HFFc6 (cell line): ENCODE measurements at places on chromosomes 2 and 18.

GRCh38 chr2:210541290-210541902 is 15.0 kb upstream of the CPS1 start:
- DNase-seq: no peak

- DNase-seq: no peak
Observed at GRCh38 chr2:177876950-177877349, 195.6 kb downstream of the PDE11A start.

DNA sequence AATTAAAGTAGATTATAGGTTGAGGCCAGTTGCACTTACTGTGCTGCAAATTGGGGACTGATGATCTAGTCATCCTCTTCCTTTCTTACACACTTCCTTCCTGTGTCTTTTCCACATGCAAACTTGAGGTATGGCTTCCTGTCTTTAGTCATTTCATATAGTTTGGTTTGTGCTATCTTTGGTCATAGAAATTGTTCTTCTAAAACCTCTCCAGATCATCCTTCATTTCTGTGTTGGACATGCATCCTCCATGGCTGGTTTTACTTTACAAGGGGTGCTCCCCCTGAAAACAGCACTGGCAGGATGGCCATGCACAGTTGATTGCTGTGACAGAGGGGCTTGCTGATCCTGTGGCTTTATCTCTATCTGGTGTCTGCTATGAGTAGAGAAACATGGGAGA is 36.5 kb downstream of the MGAT5 start:
- no peak for DNase-seq

GRCh38 chr2:201631041-201631440 is 12.3 kb downstream of the TMEM237 start:
- DNase-seq: no peak

GRCh38 chr2:177242121-177242987 is 22.2 kb downstream of the NFE2L2 start:
- DNase-seq: peak; percentile 94

DNA sequence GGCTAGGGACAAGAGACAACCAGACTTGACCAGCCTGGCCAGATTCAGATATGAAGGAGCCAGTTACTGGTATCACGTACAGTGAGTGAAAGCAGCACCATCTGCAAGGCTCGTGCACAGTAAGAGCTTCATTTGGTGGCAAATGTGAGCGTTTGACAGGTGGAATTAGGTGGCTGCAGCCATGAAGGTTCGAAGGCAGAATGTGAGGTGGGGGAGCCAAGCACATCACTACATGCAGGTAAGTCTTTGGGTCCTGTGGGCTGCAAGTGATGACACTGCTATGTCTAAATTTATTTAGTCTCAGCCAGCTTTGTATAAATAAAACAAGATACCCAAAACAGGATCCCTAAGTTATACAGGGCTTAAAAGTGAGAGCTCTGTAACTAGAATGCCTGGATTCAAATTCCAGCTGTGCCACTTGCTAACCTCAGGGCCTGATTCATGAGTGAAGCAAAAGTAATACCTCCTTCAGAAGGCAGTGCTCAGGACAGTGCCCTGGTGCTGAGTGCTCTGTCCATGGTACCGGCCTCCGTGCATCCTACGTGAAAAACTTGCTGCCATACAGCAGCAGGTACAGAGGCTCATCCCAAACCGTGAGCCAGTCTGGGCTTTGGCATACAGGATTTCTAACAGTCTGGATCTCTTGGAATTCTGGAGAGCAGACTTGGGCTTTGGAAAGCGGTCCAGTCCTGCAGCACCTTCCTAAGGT is 18.6 kb downstream of the DDX18 start:
- DNase-seq: peak; percentile 39

DNA sequence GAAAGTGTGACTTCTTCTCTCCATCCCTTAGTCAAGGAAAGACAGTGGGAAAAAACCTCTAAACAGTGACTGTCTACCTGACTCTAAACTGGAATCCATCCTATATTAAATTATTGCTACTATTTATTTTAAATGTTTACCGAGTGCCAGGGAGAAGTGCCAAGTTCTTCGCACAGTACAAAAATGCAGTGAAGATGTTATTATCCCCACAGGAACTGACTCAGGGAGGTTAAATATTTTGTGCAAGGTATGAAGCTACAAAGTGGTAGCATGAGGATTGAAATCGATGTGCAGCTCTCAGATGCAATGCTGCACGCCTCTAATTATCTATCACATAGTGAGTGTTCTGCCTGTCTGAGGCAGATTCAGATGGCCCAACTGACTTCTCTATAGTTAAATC is 91.1 kb downstream of the MEP1B start:
- DNase-seq: no peak

- DNase-seq: peak; percentile 63
Observed at GRCh38 chr2:178756843-178757242, 50.4 kb downstream of the TTN start.

DNA sequence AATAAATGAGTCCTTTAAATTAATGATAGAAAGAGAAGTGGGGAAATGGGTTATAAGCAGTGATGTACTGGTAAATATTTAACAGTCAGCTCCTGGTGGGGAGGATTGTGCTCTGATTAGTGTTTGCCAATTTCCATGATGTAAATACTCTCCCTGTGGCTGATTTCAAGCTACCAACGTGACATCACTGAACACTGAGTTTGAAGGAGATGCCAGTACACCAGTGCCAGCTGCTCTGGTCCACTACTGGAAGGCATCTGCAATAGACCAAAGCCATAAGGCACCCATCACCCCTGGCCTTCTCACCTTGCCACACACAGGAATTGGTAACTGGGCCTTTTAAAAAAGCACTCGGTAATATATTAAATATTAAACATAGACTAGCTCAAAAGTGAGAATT is 77.7 kb downstream of the TGOLN2 start:
- DNase-seq: no peak

DNA sequence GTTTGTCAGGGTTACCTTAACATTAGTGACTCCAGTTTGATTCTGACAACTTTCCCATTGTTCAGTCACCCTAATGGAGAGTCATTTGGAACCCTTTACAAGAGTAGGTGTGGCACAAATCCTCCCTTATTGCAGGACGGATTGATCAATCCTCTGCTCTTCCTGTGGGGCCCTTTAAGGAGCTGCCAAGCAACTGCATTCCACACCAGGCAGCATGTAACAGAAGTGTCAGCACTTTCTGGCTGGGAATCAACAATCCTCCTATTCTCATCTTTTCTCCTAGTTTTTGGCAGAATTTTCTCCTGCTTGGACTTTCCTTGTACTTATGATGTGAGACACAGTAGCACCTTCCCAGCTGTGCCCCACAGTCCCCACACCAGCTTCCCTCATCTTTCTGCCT is 177.8 kb downstream of the ST6GAL2 start:
- DNase-seq: no peak

DNA sequence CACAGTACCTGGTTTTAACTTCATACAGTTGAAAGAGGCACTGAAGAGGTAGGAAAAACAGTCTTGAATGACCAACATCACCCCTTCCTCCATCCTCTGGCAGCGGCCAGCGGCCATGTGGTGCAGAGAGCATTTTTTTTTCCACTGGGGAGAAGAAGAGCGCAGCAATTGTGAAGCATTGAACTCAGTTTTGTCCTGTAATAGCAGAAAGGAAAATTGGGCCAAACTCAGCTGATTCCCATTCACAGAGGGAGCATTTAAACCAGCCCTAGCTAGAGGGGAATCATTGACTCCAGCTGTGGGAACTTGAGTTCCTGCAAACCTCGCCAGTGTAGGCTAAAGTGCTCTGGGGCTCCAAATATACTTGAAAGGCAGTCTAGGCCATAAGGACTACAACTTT is 316.6 kb upstream of the CHST9 start:
- no peak for DNase-seq

GRCh38 chr18:42038936-42039335 is 83.9 kb downstream of the PIK3C3 start:
- peak; percentile 94 for DNase-seq

DNA sequence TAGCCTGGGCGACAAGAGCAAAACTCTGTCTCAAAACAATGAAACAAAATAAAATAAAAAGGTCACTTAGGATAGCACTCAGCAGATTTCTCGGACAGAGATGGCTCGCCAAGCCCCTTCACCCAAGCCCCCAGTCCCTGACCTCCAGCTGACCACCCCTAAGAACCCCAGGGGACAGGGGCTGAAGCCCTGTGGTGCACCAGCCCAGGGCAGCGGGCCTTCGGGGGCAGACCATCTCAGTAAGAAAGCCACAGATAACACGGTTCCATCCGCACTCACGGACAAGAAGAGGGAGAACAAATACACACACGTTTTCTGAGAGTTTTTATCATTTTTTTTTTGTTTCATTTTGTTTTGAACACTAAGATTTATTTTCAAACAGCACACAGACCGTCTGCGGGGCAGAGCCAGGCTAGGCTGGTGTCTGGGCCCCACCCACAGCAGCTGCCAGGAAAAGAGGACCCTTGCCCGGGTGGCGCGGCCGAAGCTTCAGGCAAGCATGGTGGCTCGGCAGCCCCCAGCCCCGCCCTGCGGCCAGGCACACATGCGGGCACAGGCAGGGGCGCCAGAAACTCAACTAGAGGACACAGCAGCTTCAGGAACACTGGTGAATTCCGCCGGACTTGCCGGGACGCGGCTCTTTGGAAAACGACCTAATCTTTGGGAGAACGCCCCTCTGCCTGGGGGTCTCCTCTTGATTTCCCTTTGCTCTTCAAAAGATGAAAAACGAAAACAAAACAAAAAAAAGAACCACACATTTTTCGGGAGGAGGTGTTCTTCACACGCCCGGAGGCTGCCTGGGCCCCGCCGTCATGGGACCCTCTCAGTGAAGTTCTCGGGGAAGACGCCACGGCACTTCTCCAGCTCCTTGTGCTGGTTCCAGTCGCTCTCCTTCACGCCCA is 59.0 kb downstream of the BIN1 start:
- DNase-seq: no peak

- DNase-seq: no peak
Observed at GRCh38 chr2:43368483-43369385, 142.3 kb upstream of the ZFP36L2 start.

DNA sequence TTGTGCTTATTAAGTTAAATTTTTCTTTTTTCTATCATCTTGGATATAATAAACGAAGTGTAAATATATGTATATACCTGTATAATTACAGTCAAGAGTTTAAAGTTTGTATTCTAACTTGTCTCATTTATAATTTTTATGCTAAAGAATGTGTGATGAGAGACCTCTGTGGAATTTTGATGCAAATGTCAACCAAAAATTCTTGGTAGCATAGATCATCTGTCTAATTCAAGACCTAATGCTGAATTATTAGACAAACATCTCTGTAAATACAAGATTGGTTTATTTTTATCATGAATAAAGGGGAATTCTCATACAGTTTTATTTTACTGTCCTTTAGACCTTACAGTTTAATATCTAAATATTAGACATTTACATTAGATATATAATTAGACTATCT is 149.2 kb upstream of the VWC2L start:
- DNase-seq: peak; percentile 32

DNA sequence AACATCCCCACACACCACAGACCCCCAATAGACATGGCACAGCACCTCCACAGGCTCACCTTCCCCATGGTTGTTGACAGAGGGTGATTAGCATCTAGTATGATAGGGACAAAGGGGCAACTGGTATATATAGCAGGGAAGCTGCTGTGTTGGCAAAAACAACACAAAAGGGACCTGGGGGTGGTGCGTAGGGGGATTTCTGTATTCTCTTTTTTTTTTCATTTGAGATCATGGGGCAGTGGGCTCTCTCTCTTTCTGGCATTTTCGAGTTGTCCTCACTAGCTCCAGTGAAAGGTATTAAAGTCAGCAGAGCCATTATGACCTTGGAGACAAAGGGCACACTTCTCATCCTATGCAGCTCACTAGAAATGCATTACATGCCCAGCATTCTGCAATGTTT is at the start of gene CRYGA:
TSS of gene CRYGA (minus strand) at position 101 of the 400 bp plus-strand sequence. CDS start at position 68, 33 bp downstream.
- no peak for DNase-seq

- no peak for DNase-seq
Observed at GRCh38 chr2:238251986-238252385, 12.1 kb upstream of the HES6 start.

- no peak for DNase-seq
Observed at GRCh38 chr18:39244242-39244641, 1678.6 kb upstream of the CELF4 start.

GRCh38 chr2:7976206-7976605 is 705.6 kb upstream of the ID2 start:
- no peak for DNase-seq

DNA sequence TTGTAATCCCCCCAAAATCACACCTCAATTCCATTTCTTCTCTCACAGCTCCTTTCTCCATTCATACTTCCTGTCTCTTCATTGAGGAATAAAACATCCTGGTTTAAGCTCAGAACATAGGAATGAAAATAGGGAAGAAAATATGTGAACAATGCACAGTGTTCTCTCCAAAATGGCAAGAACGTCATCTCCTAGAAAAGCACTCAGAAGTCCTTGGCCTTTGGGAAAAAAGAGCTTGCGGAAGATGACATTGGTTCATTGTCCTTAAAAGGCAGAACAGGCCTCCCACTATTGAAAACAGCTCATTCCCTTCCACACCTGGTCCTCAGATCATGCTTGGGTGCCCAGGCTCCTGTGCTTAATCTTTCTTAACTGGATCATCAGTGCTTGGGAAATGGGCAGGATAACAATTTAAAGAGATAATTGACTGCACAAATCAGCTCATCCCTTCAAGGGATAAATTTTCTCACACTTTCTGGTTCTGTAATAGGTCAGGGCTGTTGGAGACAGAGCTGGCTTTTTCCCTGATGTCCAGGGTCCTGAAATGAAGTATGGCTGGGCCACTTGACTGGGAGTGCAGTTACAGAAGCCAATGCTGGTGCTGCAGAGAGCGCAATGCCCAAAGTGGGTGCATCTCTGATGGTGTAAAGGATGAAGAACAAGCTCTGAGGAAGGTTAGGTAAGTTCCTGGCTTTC is 69.2 kb downstream of the MARCHF4 start:
- DNase-seq: peak; percentile 74

GRCh38 chr2:200843993-200844948 is 20.2 kb downstream of the CLK1 start:
- DNase-seq: no peak

DNA sequence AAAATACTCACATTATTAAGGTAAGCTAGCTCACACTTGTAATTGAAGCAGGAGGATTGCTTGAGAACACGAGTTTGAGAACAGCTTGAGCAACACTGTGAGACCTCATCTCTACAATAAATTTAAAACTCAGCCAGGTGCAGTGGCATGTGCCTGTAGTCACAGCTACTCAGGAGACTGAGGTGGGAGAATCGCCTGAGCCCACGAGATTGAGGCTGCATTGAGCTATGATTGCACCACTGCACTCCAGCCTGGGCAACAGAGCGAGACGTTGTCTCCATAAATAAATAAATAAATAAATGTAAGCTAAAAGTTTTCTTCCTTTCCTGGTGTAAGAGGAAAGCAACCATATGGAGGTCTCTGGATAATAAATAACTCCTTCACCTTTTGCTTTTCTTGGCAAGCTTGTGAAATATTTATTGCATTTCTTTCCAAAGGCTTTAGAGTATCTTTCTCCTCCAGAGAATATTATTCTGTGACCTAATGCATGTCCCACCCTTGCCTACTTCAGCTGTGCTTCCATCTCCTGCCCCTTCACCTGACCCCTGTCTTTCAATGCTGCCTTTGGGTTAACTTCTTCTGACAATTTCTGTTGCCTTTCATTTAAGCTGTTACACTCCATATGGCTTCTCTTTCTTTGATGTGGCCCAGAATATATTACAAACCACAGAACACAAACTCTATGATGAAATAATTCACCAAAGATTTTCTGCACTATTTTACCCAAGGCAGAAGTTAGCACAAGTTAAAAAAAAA is 280.7 kb upstream of the RND3 start:
- DNase-seq: no peak
